ENCODE measurements at places on chromosomes 13 and 19.

DNA sequence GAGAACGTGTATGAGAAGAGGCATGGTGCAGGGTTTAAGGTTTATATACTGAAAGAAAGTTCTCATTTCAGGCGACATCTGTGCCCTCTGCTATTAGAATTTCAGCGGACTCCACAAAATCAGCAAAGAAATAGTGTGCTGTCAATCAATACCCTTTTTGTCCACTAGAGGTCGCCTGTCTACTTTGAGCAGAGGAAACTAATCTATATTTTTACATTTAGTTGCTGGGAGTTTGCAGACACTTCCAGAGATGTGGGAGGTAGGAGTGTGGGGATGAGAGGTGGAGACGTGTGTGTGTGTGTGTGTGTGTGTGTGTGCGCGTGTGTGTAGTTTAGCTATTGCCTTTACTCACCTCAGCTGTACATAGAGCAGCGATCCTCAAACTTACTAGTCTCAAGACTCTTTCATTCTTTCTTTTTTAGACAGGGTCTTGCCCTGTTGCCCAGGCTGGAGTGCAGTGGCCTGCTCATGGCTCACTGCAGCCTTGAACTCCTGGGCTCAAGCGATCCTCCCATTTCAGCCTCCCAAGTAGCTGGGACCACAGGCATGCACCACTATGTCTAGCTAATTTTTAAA lies 9.7 kb downstream of the INAFM1 start:
- DNase-seq: peak; percentile 52

GRCh38 chr19:13952931-13953531 lies 722 bp downstream of the DCAF15 start:
- DNase-seq: no peak

DNA sequence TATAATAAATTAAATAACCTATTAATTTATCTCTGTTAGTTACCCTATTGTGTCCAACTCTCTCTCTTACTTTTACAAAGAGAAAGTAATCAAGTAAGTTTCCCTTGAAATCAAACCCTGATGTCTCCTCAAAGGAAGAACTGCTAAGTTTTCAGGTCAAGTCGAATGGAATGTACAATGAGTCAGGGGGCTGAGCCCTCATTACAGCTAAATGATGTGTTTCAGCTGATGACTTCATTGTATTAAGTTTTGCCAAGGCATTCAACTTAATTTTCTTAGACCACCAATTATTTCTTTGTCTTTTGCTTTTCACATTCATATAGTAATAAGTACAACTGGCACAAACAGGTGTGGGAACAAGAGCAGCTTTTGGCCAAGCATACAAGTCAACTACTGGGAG lies 54.7 kb upstream of the DCT start:
- no peak for DNase-seq

GRCh38 chr13:67120872-67121531 lies 109.1 kb downstream of the PCDH9 start:
- DNase-seq: no peak

GRCh38 chr13:45411221-45411620 lies 7.0 kb downstream of the SLC25A30 start:
- no peak for DNase-seq

DNA sequence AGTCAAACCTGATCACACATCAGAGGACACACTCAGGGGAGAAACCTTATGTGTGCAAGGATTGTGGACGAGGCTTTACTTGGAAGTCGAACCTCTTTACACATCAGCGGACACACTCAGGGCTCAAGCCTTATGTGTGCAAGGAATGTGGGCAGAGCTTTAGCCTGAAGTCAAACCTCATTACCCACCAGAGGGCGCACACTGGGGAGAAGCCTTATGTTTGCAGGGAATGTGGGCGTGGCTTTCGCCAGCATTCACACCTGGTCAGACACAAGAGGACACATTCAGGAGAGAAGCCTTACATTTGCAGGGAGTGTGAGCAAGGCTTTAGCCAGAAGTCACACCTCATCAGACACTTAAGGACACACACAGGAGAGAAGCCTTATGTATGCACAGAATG lies 8.2 kb upstream of the ZNF527 start:
- DNase-seq: no peak

GRCh38 chr13:39913928-39914327 lies 258.5 kb downstream of the COG6 start:
- DNase-seq: peak; percentile 8

GRCh38 chr19:10568062-10568825 lies 535 bp downstream of the CDKN2D start:
- DNase-seq: no peak

All from pons (tissue), 1 donor.